ENCODE measurements at places on chromosomes 4 and X.

GRCh38 chrX:132114607-132115006 is 13.2 kb downstream of the FRMD7 start:
- no peak for DNase-seq

- peak; percentile 27 for DNase-seq
Measured at GRCh38 chrX:85243761-85244449, at the start of the genes SATL1 and ZNF711. SATL1 (minus strand) TSS chrX:85243779; CDS start chrX:85108968, 134,811 bp downstream. ZNF711 (plus strand) TSS chrX:85243991; CDS start chrX:85247573, 3,582 bp downstream.

DNA sequence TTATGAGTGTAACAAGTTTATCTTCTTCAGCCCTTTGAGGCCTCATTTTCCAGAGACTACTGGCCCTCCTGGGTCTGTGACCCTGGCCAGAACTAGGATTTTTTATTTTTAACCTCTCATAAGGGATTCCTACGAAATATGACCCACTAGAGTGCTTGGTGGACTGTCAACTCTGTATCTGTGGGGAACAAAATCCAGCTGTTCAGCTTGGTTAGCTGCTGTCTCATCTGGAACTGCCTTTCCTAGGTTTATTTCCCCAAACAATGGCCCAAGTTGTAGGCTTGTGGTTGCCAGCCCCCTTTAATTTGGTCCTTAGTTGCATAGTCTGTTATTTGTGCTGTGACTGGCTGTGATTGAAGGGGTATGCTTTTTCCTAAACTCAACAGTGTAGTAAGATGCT is 56.2 kb downstream of the NHS start:
- DNase-seq, result no peak

GRCh38 chr4:47519239-47519883 is 34.3 kb downstream of the ATP10D start:
- DNase-seq, result no peak

- no peak for DNase-seq
Measured at GRCh38 chr4:151099976-151100417, 569 bp downstream of the RPS3A start.

- no peak for DNase-seq
Measured at GRCh38 chr4:61468024-61468720, 268.0 kb downstream of the ADGRL3 start.

- DNase-seq, result no peak
Measured at GRCh38 chrX:110311437-110312230, 6.3 kb downstream of the AMMECR1 start.

DNA sequence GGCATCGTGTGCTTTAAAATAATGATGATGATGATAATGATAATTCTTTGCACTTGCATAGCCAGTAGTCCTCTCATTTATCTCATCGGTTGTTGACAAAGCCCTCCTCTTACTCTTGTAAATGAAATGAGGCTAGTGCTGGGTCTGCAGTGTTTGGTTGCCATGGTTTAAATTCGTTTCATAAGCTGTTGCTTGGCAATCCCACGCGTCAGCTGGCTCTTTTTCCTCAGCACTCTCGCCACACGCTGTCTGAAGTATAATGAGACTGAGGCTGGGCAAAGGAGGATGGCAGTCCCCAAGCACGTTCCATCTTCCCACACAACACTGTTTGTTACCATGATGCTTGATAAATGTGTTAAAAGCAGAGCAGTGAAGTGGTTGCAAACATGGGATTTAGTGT is 15.5 kb downstream of the PAGE4 start:
- no peak for DNase-seq

DNA sequence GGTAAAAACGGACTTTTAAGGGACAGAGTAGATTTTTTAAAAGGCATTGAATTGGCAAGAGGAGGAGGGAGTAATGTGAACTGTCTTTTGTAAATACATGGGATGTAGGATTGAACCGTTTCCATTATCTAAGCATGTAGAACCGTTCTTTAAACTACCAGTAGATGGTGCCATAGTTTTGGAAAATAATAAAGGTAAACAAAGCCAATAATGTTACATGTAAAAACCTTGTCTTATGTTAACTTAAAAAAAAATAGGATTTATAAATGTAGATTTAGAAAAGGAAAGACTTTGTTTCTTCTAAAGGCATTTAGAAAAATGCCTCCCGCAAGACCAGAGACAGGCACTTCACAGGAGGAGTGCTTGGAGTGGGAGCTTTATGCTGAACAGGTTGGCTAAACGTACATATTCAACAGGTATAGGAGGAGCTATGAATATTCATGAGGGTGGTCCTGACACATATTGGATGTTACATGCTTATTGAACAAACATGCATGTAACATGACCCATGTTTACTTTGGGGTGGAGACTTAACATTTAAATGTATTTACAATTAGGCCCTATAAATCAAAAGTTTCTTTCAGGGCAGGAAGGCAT is 45.5 kb upstream of the FAM241A start:
- DNase-seq, result no peak

- peak; percentile 76 for DNase-seq
Measured at GRCh38 chrX:141176586-141177451, at the start of gene LDOC1. LDOC1 (minus strand) TSS chrX:141177129; CDS start chrX:141177021, 108 bp downstream.

DNA sequence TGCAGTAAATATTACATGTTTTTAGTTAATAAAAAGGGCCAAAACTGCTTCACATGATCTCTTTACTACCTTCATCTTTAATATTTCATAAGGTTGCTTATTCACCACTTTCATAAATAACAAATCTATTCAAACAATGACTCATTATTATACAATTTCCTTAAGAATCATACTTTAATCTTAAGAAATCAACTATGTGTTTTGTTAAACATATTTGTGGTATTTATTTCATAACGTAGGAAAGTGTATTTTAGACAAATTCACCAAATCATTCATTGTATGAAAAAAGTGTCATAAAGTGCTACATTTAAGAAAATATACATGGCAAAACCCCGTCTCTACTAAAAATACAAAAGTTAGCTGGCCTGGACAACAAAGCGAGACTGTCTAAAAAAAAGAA is 150.5 kb upstream of the RXFP1 start:
- no peak for DNase-seq

DNA sequence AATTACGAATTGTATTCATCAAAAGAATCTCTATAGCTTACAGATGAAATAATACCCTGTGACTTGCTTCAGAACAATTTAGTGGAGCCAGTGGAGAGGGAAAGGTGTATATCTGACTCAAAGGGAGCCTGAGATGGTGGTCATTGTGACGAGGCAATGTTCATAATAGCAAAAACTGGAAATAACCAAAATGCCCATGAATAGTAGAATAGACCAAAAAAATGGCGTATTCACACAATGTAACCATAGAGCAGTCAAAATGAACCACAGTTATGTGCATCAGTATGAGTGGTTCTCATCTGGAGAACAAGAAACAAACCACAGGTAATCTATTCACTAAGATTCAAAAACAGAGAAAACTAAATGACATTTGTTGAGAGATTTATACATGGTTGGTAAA is 125.3 kb upstream of the CLNK start:
- no peak for DNase-seq

DNA sequence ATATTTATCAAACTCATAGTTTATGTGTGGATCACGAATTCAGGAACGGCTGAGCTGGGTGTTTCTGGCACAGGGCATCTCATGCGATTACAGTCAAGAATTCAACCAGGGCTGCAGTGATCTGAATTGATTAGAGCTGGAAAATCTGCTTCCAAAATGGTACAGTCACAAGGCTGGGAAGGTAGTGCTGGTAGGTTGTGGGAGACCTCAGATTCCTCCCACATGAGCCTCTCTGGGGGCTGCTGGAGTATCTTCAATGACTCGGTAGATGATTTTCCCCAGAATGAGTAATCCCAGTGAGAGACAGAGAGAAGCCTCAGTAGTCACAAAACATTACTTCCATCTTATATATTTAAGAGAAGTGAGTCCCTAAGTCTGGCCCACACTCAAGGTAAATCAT is 36.2 kb upstream of the PRDX4 start:
- DNase-seq, result no peak

DNA sequence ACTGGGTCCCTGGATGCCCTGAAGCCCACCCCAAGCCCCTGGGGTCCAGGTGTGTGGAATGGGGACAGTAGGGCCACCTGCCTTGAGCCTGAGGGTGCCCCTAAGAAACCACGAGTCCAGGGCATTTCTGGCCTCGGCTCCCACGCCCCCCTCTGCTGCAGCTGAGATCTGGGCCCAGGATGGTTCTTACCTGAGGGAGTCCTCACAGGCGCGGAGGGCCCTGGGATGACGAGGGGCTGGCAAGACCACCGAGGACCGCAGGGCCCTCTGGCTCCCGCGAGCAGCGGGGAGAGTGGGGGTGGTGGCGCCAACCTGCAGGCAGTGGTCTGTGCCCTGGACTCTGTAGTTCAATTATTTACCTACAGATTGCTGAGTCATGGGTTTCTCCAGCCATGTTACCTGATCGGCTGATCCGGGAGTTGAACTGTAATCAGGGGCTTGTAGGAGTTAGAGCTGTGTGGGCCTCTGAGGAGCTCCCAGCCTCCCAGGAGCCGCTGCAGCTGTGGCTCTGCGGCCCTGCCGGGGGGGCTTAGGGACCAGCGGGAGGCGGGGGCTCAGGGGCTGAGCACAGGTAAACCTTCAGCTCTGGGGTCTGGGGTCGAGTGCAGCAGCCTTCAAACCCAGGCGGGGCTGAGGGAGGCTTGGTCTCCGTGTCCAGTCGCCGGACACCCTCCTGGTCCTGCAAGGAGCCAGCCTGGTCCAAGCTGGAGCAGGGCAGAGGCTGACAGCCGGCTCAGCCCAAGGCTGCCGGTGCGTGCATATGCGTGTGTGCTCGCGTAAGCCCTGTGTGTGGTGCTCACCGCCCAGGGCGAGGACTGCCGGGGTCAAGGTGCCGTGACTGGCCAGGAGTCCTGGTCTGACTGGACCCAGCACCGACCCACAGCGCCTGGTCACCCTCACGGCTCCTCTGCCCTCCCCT is at the start of gene SLC26A1:
SLC26A1 (minus strand) TSS at position 294 of the 919 bp plus-strand sequence. CDS start 1,701 bp downstream, outside the sequence.
- no peak for DNase-seq

DNA sequence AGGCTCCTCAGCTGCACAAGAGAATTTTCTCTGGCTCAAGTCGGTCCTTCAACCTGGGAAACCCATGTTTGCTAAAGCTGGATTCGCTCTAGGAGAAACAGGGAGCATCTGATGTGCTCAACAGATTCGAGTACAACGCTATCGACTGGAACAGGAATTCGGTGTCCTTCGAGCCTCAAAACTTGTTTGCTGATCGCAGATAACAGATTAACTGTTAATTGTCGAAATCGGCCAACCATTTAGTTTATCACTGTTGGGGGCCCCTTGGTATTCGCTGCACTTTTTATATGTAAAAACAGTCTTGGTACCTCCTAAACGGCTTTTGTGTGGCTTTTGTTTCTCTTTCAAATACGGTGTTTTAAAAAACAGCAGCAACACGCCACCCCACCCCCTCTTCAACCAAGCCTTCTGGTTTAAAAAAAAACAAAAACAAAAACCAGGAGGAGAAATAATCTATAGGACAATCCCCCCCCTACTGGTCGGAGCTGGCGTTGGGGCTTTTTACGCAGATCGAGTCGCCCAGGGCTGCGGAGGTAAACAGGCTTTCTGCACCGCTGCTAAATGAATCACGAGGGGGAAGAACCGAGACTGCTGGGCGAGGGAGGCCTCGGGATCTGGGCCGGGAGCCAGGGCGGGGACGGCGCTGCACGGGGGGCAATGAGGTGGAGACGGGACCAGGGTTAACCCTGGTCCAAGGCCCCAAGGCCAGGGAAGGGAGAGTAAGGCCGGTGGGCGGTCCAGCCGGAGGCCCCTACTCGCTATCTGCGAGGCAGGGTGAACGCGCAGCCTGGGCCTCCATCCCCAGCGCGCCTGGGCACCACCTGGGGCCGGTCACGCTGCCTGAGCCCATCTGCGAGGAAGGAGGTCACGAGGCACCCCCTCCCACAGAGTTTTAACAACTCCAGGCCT is 71.7 kb upstream of the BCOR start:
- peak; percentile 82 for DNase-seq

DNA sequence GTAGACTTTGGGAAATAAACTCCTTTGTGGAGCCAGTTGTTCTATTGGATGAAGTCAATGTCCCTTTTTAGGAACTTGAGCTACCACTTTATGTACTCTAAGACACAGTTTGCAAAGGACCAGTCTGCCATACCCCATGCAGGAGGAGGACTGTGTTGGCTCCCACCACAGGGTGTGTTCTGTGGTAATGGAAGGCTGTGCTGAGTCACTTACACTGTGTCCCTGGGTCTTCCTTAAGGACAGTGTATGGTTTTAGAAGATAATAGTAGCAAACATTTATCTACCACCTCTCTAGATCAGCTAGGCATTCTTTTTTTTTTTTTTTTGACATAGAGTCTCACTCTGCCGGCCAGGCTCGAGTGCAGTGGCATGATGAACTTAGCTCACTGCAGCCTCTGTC is 184.0 kb upstream of the PGRMC2 start:
- no peak for DNase-seq

DNA sequence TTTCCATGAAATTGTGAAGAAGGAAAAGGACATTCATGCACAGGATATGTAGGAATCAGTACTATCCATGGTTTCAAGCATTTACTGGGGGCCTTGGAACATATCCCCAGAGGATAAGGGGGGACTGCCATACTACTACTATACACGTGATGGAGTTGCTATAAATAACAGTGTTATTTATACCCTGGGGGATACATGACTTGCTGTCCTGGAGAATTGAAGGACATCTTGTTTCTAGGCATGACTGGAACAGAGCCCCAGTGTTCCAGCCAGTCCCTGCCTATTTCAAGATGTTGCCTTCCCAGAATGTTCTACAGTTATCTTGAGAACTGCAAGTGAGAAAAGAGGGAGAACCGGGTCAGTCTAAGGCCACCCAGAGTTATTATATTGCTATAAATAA is 39.6 kb upstream of the ZNF81 start:
- DNase-seq, result no peak

DNA sequence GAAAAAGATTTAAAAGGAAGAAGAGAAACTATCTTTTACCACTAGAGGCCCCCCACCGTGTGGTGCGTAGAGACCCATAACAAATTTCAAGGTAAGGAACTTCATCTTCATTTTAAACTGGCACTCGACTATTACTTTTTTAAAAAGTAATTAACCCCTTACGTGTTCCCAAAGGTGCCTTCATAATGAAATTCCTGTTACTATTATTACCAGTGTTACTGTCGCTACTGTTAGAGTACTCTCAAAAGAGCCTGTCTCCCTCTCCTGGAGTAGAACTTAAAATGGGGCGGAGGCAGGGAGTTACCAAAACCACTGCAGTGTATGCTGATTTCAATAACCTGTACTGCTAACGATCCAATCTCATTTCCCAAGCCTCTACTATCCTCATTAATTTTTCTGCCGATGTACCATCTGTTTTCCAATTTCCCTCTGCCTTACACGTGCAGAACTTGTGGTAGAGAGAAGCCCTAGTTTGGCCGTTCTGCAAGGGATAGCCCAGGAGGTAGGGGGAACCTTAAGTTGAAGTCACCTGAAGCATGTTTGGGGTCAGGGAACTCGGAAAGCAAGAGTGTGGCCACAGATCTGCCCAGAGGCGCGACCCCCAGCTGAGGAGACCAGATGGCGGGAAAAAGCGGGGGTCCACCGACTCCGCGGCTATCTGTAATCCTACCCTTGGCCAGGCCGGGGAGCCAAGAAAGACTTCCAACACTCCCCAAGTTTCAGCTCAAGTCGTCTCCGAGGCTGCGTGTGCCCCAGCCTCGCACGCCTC is 720 bp upstream of the STK26 start:
- DNase-seq, result no peak
